ENCODE measurements at places on chromosomes 1 and 21.

DNA sequence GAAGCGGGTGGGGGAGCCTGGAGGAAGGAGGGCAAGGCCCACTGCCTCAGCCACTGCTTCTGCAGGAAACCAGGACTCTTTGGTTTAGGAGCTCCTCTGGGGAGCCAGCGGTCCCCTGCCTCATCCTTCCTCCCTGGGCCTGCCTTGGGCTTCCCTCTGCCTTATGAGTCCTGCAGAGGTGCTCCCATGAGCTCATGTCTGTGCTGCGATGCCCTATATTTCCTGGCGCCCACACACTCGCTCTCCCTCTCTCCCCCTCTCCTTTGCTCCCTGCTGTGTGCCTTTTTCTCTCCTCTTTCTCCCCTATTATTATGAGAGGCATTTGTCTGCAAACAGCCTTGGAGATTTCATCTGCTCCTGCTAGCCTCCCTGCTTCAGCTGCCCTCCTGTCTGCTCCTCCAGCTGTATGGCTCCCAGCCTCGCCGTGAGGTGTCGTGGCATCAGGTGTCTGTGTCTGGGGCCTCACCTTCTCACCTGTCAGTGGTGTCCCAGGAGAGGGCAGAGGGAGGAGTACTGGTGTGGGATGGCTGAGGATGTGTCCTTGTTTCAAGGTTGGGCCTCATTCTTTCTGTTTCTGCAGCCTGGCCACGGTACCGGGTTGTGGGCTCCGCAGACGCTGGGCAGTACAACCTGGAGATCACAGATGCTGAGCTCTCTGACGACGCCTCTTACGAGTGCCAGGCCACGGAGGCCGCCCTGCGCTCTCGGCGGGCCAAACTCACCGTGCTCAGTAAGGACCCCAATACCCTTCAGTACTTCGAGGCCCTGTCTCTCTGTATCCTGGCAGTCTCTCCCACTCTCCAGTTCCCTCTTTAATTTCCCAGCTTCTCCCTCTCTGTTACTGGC, 84.2 kb downstream of the KIRREL1 start:
- H3K27me3 ChIP-seq, result no peaks in the 10 kb centered on the region
- peaks cover 15% of the 10 kb centered on the region for H3K4me1 ChIP-seq
- DNase-seq, result no peak
- H3K4me3 ChIP-seq, result no peak overlapping the region

DNA sequence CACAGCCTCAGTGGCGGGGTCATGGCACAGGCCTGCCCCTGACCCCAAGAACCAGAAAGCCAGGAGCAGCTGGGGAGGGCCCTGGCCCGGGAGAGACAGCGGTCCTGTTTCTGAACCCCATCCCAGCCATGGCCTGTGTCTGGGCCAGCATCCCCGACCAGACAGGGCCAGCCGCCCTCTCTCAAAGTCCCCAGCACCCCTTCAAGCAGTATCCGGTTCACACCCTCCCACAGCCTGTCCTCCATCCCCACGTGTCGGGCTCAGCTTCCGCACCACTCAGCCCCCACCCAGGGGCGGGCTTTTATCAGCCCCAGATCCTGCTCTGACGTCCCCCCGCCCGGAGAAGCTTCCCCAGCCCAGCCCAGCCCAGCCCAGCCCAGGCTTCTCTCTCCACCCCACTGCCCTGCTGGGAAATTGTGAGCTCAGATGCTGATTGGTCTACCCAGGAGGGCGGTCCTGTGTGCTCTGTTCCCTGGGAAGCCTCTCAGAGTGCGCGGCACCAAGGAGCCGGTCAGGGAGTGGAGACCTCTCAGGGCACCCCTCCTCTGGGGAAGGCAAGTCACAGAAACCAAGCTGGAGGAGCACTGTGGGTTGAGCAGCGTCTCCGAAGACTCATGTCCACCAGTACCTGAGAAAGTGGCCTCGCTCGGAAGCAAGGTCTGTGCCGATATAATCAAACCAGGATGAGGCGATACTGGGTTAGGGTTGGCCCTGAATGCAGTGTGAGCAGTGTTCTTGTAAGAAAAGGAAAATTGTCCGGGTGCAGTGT, 4.7 kb upstream of the FAAP20 start:
- peak overlapping the region; percentile 72 for H3K27ac ChIP-seq
- H3K4me1 ChIP-seq, result peaks cover 9% of the 10 kb centered on the region
- peak overlapping the region; percentile 42 for H3K4me3 ChIP-seq
- H3K36me3 ChIP-seq, result no peaks in the 10 kb centered on the region
- H3K27me3 ChIP-seq, result no peaks in the 10 kb centered on the region
- no peak for DNase-seq

- H3K27me3 ChIP-seq, result no peaks in the 10 kb centered on the region
- no peak overlapping the region for H3K4me3 ChIP-seq
- H3K27ac ChIP-seq, result peak overlapping the region; percentile 87
- H3K36me3 ChIP-seq, result peaks cover 4% of the 10 kb centered on the region
Measured at GRCh38 chr21:27565364-27565763, 598.5 kb upstream of the ADAMTS5 start.

- H3K4me1 ChIP-seq, result peaks cover 5% of the 10 kb centered on the region
- no peak for DNase-seq
- H3K4me3 ChIP-seq, result no peak overlapping the region
- H3K36me3 ChIP-seq, result no peaks in the 10 kb centered on the region
Measured at GRCh38 chr21:28590676-28591075, 402.0 kb downstream of the LTN1 start.

DNA sequence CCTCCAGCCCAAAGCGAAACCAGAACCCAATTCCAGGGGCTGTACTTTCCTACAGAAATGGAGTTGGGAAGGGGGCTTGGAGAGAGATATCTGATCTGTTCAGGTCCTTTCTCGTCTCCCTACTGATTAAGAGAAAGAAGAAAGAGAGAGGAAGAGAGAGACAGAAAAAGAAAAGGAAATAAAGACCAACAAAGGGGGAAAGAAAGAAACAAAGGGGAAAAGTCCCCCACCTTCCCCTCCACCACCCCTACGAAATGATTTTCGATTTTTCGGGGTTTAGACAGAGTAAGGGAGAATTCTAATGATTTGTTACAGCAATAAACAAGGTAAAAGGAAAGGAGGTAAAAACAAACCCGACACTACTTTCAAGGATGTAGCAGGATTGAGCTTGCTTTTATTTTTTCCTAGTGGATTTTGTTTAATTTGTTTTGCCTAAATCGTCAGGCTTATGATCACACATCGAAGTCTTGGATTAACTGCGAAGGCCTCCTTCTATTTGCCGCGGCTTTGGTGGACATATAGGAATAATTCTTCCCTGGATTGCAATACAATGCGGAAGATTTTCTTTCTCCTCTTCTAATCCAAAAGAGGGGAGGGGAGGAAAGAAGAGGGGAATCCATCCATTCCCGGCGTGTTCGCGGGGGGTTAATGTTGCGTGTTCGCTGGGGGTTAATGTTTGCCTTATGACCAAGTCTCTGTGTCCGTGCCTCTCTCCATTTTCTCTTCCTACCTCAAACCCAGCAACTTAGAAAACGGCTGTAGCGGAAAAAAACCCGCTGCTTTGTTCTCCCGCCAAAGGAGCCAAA, 1.9 kb downstream of the TAL1 start:
- peaks cover 23% of the 10 kb centered on the region for H3K4me1 ChIP-seq
- H3K4me3 ChIP-seq, result peak overlapping the region; percentile 5
- DNase-seq, result no peak
- peaks cover 90% of the 10 kb centered on the region for H3K27me3 ChIP-seq

DNA sequence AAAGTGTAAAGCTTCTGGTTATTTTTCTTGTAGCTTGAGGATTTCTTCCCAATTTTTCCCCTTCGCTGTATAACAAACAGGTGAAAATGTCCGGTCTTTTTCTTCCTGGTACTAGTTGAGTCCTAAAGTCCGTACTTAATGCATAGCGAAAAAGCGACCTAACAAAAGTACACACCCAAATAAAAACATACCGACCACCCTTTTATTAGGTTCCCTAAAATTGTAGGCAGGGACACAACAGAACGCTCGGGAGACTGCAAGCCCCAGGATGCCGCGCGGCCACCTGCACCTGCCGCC, 281 bp upstream of the BTF3L4 start:
- peak overlapping the region; percentile 98 for H3K27ac ChIP-seq
- peak overlapping the region; percentile 98 for H3K4me3 ChIP-seq
- H3K36me3 ChIP-seq, result peaks cover 9% of the 10 kb centered on the region
- H3K27me3 ChIP-seq, result no peaks in the 10 kb centered on the region
- H3K4me1 ChIP-seq, result peaks cover 47% of the 10 kb centered on the region

- H3K4me3 ChIP-seq, result no peak overlapping the region
- no peak for DNase-seq
- H3K27ac ChIP-seq, result no peak overlapping the region
- peaks cover 24% of the 10 kb centered on the region for H3K4me1 ChIP-seq
- no peaks in the 10 kb centered on the region for H3K27me3 ChIP-seq
Measured at GRCh38 chr21:16088056-16088455, 358.3 kb downstream of the USP25 start.

GRCh38 chr1:12315146-12315545, 85.3 kb downstream of the VPS13D start:
- no peak for DNase-seq
- H3K4me3 ChIP-seq, result no peak overlapping the region
- H3K4me1 ChIP-seq, result peaks cover 34% of the 10 kb centered on the region
- no peaks in the 10 kb centered on the region for H3K27me3 ChIP-seq
- H3K27ac ChIP-seq, result peak overlapping the region; percentile 42
- H3K36me3 ChIP-seq, result peaks cover 30% of the 10 kb centered on the region

DNA sequence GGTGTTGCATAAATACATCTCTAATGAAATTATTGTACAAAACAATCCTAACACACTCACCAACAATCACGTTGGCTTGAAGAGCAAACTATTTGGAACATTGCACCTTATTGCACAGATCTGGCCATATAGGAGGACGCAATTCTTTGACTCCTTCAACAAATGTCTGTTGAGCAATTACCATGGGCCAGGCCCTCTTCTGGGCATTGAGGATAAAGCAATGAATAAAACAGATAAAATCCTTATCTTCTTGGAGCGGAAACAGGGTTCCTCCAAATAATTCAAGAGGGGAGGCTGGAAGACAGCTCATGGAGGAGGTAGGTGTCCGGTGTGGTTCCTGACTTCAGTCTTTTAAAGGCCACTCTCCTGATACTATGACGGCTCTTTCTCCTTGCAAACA, 43.3 kb downstream of the PAX7 start:
- H3K36me3 ChIP-seq, result no peaks in the 10 kb centered on the region
- no peaks in the 10 kb centered on the region for H3K4me1 ChIP-seq
- H3K27me3 ChIP-seq, result peaks cover 24% of the 10 kb centered on the region
- no peak for DNase-seq

DNA sequence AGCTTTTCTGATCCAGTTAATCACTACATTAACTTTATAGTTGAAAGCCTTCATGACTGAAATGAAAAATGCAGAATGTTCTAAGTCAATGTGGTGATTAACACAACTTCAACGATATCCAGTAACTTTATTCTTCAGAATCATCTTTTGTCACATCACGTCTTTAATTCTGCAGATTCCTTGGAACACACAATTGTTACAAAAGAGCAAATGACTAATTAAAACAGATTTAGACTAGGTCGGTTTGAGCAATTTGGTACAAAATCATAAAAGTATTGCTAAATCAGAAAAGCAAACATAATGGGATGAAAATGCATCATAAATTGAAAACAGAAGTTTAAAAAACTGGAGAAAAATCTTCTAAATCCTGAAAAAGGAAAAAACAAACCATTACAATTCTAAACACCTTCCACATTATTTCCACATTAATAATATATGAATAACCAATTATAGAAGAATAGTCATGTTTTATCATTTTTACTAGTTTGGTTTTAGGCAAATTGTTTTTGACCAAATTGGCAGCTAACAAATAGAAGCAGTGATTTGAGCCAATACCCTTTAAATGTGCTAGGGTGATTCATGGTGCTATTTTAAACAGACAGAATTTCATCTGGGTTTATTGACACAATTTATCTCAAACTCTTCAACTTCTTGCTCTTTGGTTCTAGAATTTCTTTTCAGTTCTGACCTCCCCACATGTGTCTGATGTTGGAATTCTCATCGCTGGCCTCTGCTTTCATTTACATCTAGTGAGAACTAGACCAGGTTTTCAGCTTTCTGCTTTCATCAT, 468.1 kb upstream of the PTBP2 start:
- peaks cover 3% of the 10 kb centered on the region for H3K4me1 ChIP-seq
- H3K27me3 ChIP-seq, result peaks cover 12% of the 10 kb centered on the region
- no peak for DNase-seq
- H3K27ac ChIP-seq, result no peak overlapping the region

DNA sequence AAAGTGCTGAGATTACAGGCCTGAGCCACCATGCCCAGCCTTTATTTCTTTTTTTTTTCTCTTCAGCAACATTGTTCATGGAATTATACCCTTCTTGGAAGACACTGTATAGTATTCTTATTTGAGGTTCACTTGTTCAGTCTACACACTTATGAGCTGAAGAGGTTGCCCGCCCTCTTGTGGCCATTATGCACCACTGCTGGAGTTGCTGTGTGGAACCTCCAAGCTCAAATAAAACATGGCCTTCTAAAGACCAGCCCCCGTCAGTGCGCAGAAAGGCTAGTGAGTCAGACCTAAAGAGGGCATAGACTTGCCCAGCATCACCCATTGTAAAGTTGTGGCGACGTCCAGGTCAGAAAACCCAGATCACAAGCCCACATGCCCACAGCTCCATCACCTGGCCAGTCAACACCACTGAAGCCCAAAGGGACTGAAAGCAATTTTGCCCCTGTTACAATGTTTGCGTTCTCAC, 20.4 kb downstream of the LURAP1 start:
- H3K4me1 ChIP-seq, result peaks cover 5% of the 10 kb centered on the region
- H3K36me3 ChIP-seq, result peaks cover 5% of the 10 kb centered on the region
- H3K27me3 ChIP-seq, result no peaks in the 10 kb centered on the region
- H3K27ac ChIP-seq, result no peak overlapping the region
- DNase-seq, result no peak
- no peak overlapping the region for H3K4me3 ChIP-seq

DNA sequence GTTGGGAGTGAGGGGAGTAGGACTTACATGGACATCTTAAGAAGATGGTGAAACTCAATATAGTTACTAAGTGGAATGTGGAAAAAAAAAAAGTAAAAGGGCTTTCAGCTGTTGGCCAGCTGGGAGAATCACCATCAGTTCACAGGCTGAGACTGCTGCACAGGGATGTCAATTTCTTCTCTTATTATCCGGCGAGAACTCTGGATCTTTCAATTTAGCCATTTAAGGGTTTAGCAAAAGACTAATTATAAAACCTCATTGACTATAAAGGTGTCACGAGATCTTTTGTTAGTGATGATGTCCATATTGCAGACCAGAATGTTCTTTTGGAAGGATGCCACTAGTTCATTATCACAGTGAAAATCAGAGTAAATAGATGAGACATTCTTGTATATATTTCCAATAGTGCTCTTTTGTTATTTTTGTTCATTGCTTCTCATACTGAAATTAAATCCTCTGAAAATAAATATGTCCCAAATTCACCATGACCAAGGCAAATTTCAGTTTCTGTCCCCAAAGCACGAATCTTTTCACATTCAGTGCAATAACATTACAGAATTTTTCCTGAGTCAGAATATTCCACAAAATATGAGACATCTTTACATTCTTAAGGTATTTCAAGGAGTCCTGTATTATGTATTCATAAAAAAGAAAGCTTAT, 266.1 kb downstream of the DNM3 start:
- no peaks in the 10 kb centered on the region for H3K36me3 ChIP-seq
- no peak for DNase-seq
- no peak overlapping the region for H3K4me3 ChIP-seq

- H3K27ac ChIP-seq, result no peak overlapping the region
- H3K4me1 ChIP-seq, result no peaks in the 10 kb centered on the region
- no peaks in the 10 kb centered on the region for H3K27me3 ChIP-seq
- no peak overlapping the region for H3K4me3 ChIP-seq
- no peak for DNase-seq
- peaks cover 3% of the 10 kb centered on the region for H3K36me3 ChIP-seq
Measured at GRCh38 chr1:43736819-43737218, 29.5 kb downstream of the ST3GAL3 start.

Measured in osteocyte (in vitro differentiated cells).